Type B pancreatic cell (in vitro differentiated cells): ENCODE measurements at places on chromosomes 7 and 10.

- no peak for DNase-seq
Measured at GRCh38 chr10:28595613-28596012, 62.7 kb downstream of the WAC start.

DNA sequence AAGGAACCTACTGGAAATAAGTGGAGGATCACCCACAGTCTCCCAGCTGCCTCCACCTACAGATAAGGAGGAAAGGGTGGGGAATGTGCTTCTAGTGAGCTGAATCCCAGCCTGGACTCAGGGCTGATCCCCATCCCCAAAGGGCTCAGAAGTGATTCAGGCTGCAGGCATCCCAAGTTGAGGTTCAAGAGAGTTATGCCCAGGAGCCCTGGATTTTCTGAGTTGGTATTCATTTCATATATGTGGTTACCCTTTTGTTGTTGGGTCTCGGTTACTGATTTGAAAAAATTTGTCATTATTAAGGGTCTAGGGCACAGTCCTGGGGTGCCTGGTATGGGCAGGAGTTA, 30.0 kb upstream of the SRGN start:
- no peak for DNase-seq

GRCh38 chr10:97759158-97759887, 12.5 kb downstream of the SFRP5 start:
- no peak for DNase-seq

DNA sequence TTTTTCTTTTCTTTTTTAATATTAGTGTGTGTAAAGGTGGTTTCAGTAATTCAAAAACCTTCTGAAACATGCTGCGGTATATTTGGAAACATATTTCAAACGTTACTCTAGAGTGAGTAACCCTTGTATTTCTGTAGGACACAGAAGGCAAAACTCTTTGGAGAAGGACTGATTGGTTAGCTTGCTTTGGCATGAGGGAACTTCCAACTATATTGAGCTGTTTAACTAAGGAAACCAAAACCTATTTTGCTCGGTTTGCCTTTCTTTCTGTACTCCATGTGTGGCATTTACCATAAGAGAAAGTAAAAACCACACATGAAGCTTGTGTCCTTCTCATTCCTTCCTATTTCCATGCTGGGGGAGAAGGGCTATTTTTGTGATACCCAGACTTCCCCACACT, 149.8 kb downstream of the DYNC1I1 start:
- DNase-seq: no peak

DNA sequence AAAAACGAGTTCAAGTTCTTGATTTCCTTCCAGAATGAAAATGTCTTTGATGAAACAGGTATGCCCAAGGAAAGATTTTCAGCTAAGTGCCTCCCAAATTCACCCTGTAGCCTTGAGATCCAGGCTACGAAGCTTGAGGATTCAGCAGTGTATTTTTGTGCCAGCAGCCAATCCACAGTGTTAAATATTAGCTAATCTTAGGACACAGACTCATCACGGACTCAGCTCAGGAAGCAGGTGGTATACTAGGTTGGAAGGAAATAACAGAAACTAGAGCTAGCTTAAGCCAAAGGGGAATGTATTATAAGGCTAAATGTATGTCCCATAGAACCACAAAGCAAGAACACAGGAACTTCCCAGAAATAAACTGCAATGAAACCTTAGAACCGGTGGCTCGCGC, 151.0 kb upstream of the PRSS1 start:
- DNase-seq: no peak

GRCh38 chr10:43076876-43077420, at the start of gene RET:
Gene RET, plus strand, starts transcription at chr10:43077069. Its CDS starts 190 bp downstream, at chr10:43077259.
- DNase-seq: no peak

DNA sequence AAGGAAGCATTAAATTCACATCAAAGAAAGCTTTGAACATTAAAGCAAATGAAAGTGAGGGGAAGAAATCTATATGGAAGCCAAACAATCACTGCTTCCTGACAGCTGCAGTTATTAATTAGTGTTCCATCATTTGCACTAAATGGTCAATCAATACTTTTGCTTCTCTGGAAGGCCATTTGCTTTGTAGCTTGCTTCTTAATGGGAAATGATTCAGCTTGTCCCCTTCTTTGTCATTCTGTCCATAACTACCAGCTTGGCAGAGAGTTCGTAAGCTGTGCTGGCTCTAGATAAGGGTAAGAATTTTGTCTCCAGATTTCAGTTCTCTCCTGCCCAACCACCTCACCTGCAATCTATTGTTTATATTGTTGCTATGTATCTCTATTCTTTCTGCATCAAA, 596.6 kb downstream of the CNTNAP2 start:
- DNase-seq: no peak
